Omental fat pad (tissue), 4 donors: ENCODE measurements at places on chromosomes 13 and 19.

- DNase-seq = no peak
Measured at GRCh38 chr19:33998739-33999345, 173.5 kb upstream of the LSM14A start.

GRCh38 chr13:20981370-20982095 is 79.0 kb upstream of the XPO4 start:
- no peak for DNase-seq

- DNase-seq = no peak
Measured at GRCh38 chr13:31046711-31047279, 114.3 kb downstream of the TEX26 start.

DNA sequence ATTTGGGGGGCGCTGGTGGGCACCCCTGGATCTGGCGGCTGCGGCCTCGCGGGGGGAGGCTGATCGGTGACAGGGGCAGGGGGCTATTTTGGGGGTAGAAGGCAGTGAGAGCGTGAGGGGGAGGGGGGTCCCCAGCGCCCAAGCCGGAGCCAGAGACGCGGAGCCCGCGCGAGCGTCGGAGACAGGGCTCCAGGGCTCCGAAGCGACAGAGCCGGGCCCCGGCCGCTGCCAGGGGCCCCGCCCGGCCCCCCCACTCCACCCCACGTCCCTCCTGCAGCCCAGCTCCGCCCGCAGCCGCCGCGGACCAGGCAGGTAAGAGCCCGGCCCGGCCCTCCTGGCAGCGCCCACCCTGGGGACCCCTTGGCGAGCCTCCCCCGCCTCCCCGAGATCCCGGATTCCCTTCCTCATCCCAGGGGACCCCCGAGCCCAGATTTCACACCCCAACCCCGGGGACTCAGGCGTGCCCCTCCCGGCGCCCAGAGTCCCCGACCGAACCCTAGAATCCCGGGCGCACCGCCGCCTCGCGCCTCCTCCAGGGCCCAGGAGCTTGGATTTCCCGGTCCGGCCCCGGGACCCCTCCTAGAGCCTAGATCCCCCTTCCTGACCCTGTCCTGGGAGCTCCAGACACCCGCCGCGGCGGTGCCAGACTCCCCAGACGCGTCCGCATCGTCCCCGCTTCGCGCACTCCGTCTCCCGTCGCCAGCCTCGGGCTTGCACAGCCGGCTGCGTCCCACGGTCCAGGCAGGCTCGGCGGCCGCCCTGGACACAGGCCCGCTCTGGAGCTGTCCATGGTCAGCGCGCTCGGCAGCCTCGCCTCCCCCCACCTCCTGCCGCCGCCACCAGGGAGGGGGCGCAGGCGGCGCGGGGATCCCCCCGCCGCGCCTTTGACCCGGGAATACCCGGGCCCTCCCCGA is at the start of gene PPFIA3:
PPFIA3 (plus strand) TSS at position 134 of the 914 bp plus-strand sequence. CDS start 8,330 bp downstream, outside the sequence.
- no peak for DNase-seq

DNA sequence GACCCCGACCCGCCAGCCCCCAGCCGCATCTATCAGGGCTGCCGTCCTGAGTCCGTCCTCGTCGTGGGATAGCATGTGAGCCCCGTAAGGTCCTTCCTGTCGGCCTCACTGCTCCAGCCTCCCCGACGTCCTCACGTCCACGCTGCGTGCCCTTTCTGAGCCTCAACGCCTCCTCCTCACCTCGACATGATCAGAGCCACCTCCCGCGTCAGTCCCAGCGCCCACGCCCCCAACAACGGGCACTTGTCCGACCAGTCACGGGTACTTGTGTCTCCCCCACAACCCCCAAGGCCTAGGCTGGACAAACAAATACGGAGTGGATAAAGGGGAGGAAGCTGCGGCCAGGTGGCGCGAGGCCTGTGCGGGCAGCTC is 665 bp downstream of the ZNF497 start:
- DNase-seq = no peak

GRCh38 chr13:66506051-66506777 is 723.9 kb downstream of the PCDH9 start:
- no peak for DNase-seq

- no peak for DNase-seq
Measured at GRCh38 chr19:662207-662961, 630 bp downstream of the RNF126 start.

- DNase-seq = no peak
Measured at GRCh38 chr19:38978326-38978689, 2.8 kb upstream of the FBXO17 start.

GRCh38 chr19:51468545-51468920 is 9.8 kb upstream of the CEACAM18 start:
- DNase-seq = no peak

GRCh38 chr19:1609103-1609396 is 3.8 kb upstream of the UQCR11 start:
- no peak for DNase-seq

DNA sequence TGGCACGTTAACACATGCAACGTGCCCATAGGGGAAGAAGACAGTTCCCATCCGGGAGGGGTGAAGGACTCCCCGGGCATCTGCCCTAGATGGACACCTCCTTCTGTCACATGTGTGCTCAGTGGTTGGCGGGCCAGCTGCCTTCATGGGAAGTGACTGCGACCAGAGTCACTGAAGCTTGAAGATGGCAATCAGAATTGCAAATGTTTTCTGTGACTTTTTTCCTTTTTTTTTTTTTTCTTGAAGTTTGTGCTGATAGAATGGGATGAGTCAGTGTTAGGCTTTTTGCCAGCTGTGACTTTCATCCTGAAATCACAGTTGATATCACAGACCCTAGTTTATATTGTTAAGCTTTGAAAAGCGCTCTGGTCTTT is 109.2 kb upstream of the MCF2L start:
- no peak for DNase-seq
